ENCODE measurements at places on chromosomes 3 and 15. TPM values are rescaled to one million over a fixed set of nuclear protein-coding genes. Genes with fewer than 3 reads are reported as not detected.
A peak's percentile ranks its signal among the peaks of the same experiment; 100 is the strongest.

- no peak for DNase-seq
Observed at GRCh38 chr15:64502551-64502950, 42.2 kb downstream of the ZNF609 start.

- DNase-seq, result no peak
Observed at GRCh38 chr3:3085782-3086181, 24.4 kb downstream of the IL5RA start.

GRCh38 chr15:37015451-37015850, 84.9 kb downstream of the MEIS2 start:
- DNase-seq, result no peak

GRCh38 chr15:62928242-62928999, 114.1 kb upstream of the TPM1 start:
- no peak for DNase-seq

GRCh38 chr3:9986230-9986725, 363 bp downstream of the EMC3 start:
- no peak for DNase-seq

- no peak for DNase-seq
Observed at GRCh38 chr3:177370246-177370822, 173.1 kb upstream of the TBL1XR1 start.

GRCh38 chr3:31132132-31132769, 237.8 kb upstream of the GADL1 start:
- no peak for DNase-seq

DNA sequence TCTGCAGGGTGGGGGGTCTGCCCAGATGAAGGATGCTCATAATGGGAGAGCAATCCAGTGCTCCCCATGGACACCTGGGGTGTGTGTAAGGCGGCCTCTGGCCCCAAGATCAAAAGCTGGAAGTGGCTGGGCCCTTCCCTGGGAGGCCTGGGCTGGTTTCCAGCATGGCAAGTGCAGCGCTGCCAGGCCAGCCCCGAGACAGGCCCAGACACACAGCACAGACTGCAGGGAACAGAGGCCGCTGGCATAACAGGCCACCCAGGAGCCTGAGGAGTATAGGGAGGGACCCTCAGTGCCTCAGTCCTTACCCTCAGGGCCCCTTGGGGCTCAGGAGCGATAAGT, 10.0 kb downstream of the ITPKA start:
- no peak for DNase-seq

DNA sequence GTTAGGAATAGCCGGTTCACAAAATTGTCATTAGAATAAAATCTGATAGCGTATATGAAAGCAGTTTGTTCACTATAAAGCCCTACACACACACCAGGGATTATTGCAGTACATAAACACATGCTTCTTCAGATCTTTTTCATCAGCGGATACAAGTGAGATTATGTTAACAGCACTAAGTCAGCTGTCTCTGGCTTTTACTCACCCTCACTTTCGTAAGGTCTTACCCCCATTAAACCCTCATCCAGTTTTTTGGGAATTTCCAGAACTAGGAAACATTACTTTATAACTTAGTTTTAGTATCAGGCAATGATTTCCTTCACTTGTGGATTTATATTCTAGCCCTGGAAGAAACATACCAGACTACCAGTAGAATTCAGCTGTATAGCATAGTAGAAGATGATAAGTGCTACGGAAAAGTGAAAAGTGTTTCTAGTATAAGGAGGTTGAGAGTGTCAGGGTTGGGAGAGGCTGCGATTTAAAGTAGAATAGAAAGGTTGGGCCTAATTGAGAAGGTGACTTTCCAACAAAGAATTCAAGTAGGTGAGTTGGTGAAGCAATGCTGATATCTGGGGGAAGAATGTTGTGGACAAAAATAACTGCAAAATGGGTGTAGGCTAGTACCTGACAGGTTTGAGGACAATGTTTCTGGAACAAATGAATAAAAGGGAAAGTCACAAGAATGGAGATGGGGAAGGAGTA, 22.7 kb downstream of the TMEM207 start:
- DNase-seq, result no peak

GRCh38 chr15:43511012-43511885, 6.2 kb upstream of the MAP1A start:
- peak; percentile 52 for DNase-seq

The ASB14 gene
- not detected for total RNA-seq

DNA sequence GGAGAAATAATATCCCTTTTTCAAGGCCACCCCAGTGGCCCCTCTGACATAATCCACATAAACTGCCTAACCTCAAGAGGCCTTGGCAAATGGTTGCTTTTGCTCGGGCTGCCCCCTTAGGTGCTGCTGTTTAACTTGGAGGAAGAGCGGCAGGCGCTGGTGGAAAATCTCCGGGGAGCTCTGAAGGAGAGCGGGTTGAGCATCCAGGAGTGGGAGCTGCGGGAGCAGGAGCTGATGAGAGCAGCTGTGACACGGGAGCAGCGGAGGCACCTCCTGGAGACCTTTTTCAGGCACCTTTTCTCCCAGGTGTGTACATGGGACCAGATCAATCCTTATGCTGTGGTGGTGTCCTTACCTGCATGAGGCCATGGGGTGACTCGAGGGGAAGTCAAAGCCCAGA, 15.0 kb downstream of the DUOX1 start:
- DNase-seq, result no peak

DNA sequence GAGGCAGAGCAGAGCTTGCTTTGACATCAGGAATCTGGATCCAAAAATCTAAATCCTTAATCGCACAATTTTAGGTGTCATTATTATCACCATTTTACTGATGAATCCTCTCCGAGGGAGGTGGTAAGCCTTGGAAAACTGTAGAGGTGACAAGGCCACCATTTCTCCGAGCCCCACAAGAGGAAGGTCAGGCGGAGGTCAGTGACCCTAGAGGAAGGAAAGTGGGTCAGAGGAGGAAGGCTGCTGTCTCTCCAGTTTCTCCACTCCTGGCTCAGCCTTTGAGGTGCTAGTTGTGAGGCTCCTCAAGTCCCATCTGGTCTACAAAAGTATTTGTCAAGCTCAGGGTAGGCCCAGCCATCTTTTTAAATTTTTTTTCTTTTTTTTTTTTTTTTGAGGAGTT, 3.2 kb downstream of the DVL3 start:
- DNase-seq, result no peak

- DNase-seq, result peak; percentile 80
Observed at GRCh38 chr15:78422571-78423340, 15.3 kb upstream of the IREB2 start.

The BFSP2 gene
- total RNA-seq, result 0.21 TPM

GRCh38 chr3:8746780-8747345, 13.3 kb downstream of the CAV3 start:
- no peak for DNase-seq

The MYO5C gene
- 0.69 TPM for total RNA-seq

The PPIB gene
- total RNA-seq, result 221 TPM

DNA sequence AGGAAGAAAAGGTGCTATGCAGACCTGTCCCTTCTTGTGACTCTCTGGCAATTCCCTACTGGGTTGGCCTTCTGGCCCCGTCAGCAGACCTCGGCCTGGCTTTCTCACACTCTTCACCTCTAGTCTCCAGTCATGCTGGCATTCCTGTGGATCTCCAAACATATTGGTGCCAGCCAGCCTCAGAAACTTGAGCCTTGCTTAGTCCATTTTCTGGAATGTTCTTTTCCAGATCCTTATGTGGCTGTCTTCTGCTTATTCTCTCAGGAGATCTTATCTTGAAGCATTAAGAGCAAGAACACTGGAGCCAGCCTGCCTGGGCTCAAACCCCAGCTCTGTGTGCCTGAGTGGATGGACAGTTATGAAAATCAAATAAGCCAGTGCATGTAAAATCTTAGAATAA, 88.2 kb upstream of the NTRK3 start:
- DNase-seq, result no peak

DNA sequence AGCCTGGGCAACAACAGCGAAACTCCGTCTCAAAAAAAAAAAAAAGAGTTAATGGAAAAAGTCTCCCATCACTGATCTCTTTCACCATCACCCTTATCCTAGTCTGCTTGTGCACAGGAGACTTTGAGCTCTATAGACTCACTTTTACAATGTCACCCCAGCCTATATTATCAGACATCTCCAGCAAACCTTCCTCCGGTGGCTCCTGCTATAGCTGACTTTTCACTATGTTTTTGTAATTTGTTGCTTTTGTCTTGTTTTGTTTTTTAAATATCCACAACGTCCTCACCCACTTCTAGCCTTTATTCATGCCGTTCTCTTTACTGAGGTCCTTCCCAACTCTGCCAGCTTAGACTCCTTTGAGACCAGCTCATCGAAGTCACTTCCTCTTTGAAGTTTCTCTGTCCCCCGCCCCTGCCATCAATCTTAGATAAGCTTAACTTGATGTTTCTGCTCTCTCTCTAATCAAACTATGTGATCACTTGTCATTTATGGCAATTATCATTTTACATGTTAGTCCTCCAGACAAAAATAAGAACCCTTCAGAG, 82.7 kb upstream of the CHD2 start:
- DNase-seq, result no peak

DNA sequence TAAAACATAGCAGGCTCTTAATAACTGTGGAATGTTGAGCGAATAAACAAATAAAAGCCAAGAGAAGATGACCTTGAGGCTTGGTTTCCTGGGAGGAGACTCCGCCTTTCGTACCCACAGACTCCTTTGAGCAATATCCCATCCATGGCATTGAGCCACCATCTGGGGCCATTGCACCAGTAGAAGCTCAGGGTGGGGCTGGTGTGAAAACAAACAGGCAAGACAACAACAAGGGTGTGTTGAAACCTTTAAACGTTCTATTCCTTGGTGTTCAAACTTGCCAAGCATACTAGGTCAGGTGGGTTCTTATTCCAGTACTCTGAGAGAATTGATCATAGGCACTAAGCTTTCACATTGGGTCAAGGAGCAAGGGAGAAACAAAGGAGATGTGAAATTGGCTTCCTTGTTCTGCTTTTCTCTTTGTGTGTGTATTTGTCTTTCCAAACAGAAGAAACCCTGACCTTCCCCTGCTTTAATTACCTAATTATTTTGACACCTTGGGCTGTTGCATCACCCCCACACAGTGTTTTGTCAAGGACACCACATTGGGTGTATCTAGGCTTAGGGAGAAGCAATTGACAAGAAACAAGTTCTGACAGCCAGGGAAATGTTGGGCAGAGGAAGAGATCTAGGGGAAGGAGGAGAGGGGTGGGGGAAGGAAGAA, 105.1 kb upstream of the BCL6 start:
- DNase-seq, result no peak

- DNase-seq, result no peak
Observed at GRCh38 chr3:183539811-183540210, 15.7 kb downstream of the KLHL6 start.

DNA sequence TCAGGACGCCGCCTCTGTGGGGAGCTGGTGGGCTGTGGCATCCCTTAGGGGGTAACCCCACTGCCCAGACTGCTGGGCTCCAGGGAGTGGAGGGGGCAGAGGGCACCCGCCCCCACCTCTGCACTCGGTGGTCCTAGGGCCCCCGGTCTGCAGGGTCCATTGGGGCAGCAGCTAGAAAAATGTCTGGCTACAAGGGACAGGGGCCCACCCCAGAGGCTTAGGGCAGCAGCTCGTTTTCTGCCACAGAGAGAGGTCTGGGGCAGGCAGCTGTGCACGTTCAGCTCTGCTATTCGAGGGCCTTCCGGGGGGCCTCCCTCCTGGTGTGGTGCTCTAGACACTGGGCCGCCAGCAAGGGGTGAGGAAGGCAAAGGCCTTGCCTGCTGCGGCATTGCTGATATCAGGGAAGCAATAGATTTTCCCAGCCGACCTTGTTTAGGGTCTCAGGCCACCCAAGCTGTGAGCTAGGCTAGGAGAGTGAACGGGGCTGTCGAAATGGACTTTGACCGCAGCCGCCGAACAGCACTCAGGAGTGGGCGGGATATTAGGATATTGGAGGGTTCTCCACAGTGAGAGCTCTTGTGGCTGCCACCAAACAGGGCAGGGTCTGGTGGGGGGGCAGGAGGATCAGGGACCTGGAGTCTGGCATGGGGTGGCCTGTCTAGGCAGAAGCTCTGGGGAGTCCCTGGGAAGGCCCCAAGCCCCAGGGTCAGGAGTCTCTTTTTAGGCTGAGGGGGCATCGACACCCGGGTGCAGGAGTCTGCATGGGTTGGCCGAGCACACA, 61.4 kb upstream of the KLF13 start:
- DNase-seq, result no peak

GRCh38 chr15:82995938-82996337, 9.9 kb downstream of the RAMAC start:
- no peak for DNase-seq

GRCh38 chr15:92435145-92435544, 41.5 kb downstream of the ST8SIA2 start:
- no peak for DNase-seq

GRCh38 chr15:73150831-73151230, 98.6 kb downstream of the NEO1 start:
- DNase-seq, result no peak

The ARNT2 gene
- total RNA-seq, result 0.05 TPM

- no peak for DNase-seq
Observed at GRCh38 chr3:156668073-156668763, 6.2 kb upstream of the TIPARP start.

DNA sequence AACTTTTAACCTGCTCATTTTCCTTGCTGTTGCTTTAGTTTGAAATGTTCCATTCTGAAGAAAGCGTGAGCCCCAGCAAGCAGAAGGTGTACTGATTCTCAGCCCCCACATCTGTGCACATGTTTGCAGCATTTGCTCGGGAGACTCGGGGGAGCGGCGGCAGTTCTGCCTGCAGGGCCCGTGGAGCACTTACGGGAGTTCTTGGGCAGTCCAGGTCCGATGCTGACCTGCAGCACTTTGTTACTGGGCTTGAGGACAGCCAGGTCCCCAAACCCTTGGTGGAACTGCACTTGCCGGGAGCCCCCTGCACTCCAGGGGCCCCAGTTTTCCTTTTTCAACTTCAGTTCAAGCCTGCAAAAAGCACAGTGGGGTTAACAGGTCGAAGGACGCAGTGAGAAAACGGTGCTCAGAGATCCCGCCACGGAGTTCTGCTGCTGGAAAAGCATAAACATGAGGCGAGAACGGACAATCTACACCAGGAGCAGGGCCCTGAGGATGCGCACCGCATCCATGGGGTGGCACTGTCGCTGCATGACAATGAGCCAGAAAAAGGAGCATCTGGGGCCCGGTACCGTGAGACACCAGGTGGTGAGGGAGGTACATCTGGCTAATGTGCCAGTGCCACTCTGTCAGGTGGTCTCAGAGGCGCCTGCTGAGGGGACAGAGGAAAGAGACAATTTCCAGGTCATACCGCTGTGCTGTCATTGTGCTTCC, 45.6 kb upstream of the LDHAL6B start:
- peak; percentile 55 for DNase-seq

DNA sequence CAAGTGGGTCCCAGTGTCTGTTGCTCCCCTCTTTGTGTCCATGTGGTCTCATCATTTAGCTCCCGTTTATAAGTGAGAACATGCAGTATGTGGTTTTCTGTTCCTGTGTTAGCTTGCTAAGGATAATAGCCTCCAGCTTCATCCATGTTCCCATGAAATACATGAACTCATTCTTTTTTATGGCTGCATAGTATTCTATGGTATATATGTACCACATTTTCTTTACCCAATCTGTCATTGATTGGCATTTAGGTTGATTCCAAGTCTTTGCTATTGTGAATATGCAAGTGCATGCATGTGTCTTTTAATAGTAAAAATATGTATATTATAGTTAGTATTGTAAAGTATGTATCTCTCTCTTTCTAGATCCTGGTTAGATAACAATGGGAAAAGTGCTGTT, 53.9 kb downstream of the TCAIM start:
- no peak for DNase-seq

- DNase-seq, result no peak
Observed at GRCh38 chr15:95300958-95301357, 1029.5 kb upstream of the NR2F2 start.

The DCUN1D1 gene
- total RNA-seq, result 52.9 TPM

The TM4SF4 gene
- not detected for total RNA-seq

The LRTM1 gene
- not detected for total RNA-seq

GRCh38 chr15:38193496-38193895, 59.1 kb upstream of the SPRED1 start:
- DNase-seq, result no peak

The NPAP1 gene
- not detected for total RNA-seq
